Central memory CD4-positive, alpha-beta T cell (primary cell): ENCODE measurements at places on chromosomes 7 and 10.
A peak's percentile ranks its signal among the peaks of the same experiment; 100 is the strongest.

- DNase-seq, result no peak
These were observed 14.0 kb upstream of the ARPC1A start for GRCh38 chr7:99311702-99312101.

DNA sequence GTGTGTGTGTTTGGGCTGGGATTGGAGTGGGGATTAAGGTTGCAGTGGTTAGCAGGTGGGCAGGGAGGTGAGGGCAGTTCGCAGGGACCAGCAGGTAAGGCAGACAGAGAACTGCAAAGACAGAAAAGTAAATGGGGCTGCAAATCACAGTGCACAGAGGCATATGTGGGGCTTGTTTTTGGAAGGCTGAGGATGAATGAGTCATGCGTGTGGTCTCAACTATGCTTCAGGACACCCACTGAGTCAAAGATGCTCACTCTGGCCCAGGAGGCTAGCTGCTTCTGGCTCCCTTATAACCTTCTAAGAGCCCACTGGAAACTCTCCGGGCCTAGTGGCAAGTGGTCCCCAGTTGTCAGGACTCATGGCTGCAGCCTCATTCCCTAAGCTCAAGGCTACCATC, 118.2 kb downstream of the ZNF248 start:
- no peak for DNase-seq

DNA sequence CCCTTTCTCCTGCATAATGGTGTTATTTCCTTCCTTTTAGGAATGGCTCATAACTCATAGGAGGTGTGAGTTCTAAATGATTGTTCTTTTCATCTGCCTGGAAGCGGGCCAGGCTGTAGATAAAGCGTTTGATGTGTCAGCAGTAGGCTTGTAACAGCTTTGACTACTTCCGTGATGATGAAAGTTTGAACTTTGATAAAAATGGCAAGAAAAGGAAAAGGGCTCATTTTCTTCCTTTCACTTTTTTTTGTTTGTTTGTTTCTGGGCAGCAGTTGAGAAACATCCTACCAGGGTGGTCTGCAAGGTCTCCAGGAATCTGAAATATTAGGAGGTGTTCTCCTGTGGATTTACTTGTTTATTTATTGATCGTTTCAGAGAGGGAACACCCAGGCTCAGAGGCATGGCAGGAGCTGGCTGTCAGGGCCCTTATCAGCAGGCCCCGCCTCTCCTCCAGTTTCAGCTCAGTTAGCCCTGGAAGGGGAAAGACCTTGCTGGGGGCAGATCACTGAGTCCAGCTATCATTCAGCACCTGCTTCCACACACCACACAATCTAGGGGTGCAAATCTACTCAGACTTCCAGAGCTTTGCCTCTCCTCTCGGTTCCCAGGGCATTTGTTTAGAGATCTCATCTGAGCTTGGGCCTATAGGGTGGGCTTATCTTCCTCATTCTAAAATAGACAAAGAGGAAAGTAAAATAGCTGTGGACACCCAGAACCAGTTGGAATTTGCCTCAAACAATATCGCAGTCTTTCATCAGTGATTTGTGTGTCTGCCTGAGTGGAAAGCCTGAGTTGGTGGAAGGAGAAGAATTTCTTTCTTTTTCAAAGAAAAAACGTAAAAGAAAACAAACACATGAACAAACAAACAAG, 130.9 kb downstream of the BMPER start:
- no peak for DNase-seq

- no peak for DNase-seq
These were observed 63.6 kb downstream of the CUBN start for GRCh38 chr10:17066000-17066399.

DNA sequence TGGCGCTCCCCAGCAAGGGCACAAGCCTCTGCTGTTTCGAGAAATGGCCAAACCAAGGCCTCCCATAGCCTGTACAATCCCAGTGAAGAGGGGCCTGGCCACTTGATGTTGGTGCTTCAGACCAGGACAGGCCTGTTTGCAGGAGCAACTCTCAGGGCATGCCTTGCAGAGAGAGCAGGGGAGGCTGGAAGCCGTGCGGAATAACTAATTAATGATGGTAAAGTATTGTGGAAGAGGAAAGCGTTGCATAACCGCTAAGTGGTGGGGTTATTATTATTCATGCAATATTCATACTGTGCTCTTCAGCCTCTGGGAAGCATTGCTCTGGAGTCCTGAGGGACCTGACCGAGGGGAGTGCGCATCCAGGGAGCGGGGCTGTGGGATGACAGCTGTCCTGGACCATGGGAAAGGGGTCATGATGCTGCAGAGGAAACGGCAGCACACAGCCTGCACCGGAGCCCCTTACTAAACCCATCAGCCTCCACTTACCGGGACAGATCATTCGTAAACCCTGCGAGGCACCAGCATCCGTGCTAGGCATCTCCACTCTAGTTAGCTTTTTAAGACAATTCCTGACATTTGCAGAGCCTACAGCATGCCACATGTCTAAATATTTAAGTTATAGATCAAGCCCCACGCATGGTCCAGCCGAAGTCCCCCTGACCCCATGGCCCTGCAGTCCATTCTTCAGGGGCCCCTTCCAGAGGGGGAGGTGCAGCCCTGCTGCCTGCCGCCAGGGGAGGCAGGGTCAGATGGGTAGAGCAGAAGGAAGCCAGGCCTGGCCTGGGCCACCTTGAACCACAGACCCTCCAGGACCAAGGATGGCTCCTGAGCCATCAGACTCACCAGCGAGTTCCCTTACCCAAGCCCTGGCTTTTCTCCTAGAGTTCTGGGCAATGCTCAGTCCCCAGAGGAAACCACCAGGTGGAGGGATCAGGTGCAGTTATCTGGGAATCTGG, 11.6 kb downstream of the TMEM273 start:
- DNase-seq, result no peak

DNA sequence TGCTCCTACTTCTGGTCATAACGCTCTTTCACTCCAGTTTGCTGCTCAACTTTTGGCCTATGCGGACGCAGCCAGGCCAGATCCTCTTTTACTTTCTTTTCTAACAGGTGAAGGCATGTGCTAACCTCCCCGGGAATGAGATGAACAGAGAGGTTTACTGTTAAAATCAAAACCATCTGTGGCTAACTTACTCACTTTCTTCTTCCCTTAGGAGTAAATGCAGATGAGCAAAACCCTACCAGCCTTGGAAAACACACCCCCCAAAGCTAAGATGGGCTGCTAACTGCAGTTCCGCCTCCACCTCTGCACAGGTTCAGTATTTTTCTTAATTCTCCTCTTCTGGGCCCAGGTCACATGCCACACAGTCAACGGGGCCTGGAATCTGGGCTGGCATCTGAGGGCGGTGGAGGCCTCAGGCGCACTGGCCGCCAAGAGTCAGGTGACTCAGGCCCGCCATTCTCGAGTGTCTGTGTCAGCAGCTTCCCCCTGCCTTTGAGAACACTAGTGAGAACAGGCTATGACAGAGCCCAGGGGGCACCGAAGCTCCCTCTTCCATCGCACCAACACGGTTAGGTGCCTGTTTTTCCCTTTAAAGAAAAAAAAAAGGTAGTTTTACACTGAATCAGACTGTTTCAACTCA, 11.1 kb downstream of the FAM53B start:
- peak; percentile 42 for DNase-seq

- no peak for DNase-seq
These were observed 29.1 kb downstream of the ERCC6 start for GRCh38 chr10:49509771-49510303.

GRCh38 chr10:118571123-118571522, 24.3 kb downstream of the PRLHR start:
- DNase-seq, result no peak

DNA sequence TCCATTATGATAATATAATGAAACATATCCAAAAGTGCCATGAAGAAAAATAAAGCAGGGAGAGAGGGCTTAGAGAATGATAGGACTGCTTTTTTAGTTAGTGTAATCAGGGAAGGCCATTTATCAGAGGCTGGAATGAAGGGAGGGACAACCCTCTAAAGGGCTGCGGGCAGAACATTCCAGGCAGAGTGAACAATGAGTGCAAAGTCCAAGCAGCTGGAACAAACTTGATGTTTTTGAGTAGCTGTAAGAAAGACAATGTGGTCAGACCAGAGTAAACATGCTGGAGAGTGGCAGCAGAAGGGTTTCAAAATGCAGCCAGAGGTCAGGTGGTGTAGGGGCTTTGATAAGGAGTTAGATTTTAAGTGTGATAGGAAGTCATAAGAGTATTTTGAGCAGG, 65.6 kb upstream of the CCDC6 start:
- DNase-seq, result no peak

GRCh38 chr10:96288151-96288621, 16.0 kb upstream of the DNTT start:
- no peak for DNase-seq

GRCh38 chr7:159038066-159038465, 106.6 kb downstream of the VIPR2 start:
- no peak for DNase-seq

GRCh38 chr7:31492086-31492485, 21.8 kb upstream of the ITPRID1 start:
- no peak for DNase-seq

GRCh38 chr7:158362912-158363905, 224.4 kb downstream of the PTPRN2 start:
- DNase-seq, result no peak

DNA sequence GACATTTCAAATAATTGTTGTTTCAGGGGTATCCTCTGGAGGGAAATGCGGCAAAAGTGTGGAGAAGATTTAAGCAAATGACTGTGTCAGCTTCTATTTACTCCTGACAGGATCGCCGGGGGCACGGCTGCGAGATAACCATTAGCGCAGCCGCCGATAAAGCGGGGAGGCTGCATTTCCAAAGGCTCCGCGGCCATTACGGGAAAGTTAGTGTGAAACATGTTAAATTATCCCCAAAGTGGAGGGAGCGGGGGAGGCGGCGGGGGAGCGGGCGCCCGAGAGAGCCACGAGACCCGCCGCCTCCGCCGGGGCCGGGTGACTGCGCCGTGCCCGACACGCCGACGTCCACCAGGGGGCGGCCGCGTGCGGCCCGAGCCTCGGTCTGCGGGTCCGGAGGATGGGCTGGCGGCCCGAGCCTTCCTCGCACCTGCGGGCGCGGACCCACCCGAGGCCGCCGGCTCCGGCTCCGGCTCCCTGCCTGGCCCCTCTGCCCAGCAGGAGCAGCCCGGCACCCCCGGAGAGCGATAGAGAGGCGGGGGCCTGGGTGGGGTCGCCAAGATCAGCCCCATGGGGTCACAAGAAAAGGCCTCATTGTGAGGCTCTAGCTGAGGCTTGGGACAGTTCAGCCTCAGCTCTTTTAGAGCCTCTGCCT, 74.4 kb upstream of the PAX2 start:
- DNase-seq, result peak; percentile 30

DNA sequence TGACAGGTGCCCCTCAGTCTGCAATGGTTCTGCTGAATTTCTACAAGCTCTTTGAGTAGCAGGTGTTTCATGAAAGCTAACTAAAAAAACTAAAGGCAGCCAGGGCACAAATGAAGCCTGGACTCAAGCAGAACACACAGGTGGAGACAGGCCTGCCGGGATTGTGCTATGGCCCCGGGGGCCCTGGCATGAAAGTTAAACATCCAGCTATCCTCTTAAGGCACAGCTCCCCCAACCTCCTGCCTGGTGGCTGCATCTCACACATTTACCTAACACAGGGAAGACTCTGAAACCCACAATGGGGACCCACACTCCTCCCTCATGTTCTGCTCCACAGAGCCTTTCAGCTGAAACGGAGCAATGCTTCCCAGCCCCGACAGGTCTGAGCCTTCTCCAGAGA, 76.3 kb upstream of the CAMK2B start:
- no peak for DNase-seq
